ENCODE measurements at places on chromosomes 11 and 22.

DNA sequence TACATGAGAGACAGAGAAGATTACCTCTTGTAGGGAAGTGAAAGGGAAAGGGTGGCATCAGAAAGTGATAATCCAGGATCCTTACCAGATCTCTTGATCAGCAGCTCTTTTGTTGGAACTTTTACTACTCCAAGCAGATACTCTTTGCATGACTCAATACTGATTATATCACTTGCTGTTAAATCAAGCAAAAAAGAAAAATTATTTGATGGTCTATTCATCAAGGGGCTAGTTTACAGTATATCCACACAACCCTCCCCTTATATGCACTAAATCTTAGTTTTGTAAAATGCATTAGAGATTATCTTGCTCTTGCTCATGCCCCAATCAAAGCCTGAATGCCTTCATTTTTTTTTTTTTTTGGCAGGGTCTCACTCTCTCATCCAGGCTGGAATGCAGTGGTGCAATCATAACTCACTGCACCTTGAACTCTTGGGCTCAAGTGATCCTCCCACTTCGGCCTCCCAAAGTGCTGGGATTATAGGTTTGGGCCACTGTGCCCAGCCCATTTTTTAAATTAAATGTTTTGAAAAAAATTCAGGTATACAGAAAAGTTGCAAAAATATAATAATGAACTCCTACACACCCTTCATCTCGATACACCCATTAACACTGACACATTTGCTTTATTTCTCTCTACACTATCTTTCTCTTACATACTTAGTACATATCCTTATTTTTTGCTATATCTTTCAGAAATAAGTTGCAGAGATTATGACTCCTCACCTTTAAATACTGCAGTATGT, 76.1 kb upstream of the UCP3 start:
- no peak for DNase-seq

- no peak for DNase-seq
These were observed 15.4 kb upstream of the TMPRSS13 start for GRCh38 chr11:117944554-117944953.

GRCh38 chr11:133929401-133930052, 27.2 kb downstream of the IGSF9B start:
- DNase-seq = no peak

- no peak for DNase-seq
These were observed 72.9 kb downstream of the KIRREL3 start for GRCh38 chr11:126927623-126928022.

DNA sequence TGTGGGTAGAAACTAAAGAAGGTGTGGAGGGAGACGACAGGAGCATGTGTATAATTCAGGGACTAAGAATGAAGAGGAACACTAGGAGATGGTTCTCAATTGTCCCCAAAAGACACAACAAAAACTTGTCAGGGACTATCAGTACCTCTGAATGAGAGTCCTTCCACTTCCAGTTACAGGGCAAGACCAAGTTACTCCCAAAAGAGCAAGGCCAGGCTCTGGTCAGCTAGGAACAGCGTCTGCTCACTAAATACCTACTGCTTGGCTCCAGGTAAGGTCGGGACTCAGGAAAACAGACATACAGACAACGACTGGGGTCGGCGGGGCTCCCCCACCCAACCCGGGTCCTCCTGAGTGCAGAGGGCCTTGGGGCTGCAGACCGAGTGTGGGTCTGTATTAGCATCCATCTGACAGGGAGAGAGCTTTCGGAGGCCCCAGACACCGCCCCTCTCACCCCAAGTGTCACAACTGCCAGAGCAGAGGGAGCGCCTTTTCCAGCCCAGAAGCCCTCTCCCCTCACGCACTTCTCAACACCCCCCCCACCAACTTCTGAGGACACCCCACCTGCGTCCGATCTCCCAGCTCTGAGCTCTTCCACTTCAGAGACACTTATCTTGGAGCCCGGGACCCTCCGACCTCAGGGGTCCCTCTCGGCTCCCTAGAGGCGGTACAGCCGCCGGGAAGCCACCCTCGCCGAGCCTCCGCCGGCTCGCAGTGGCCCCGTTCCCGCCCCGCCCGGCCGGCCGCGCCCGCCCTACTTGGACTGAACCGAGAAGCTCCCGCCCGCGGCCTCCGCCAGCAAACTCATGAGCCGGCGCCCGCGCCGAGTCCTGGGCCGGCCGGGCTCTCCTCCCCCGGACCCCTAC, 522 bp downstream of the RHOG start:
- DNase-seq = no peak

DNA sequence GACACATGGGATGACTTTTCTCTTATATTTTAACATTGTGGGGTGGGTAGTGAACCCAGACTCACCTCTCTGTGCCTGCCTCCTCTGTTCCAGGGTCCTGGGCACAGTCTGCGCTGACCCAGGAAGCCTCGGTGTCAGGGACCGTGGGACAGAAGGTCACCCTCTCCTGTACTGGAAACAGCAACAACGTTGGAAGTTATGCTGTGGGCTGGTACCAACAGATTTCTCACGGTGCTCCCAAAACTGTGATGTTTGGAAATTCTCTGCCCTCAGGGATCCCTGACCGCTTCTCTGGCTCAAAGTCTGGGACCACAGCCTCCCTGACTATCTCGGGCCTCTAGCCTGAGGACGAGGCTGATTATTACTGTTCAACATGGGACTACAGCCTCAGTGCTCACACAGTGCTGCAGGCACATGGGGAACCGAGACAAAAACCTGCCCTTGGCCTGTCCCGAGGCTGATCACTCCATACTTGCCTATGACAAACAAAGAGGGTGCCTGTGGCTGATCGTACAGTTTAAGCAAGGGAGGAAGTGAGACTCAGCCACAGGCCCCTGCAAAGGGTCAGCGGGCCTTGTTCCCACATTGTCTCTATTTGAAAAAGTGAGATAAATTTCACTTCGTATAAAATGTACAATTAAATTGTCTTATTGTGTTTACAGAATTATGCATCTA, 43.7 kb upstream of the TOP3B start:
- DNase-seq = no peak

GRCh38 chr11:111562692-111563389, 22.3 kb downstream of the LAYN start:
- DNase-seq = no peak

Data from right hindlimb (tissue), 1 donor.